ENCODE measurements at places on chromosomes 4 and X.

GRCh38 chr4:10403633-10404445 is 53.4 kb downstream of the ZNF518B start:
- DNase-seq, result no peak

DNA sequence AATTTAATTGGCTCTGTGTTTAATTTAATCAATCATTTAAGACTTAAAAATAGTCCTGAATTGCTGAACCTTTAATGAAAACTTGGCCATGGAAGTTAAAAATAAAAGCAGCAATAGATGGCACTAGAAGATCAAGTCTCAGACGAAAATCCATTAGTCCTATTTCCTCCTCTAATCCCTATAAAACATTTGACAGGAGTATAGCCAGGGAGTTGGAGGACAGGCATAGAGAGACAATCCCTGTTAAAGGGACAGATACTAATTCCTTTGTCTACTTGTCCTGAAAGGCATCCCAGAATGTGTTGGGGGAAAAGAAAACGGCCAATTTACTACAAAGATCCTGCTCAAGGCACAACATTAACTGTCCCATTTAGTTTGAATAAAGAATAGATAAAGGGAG is 276.3 kb upstream of the TACR3 start:
- no peak for DNase-seq

DNA sequence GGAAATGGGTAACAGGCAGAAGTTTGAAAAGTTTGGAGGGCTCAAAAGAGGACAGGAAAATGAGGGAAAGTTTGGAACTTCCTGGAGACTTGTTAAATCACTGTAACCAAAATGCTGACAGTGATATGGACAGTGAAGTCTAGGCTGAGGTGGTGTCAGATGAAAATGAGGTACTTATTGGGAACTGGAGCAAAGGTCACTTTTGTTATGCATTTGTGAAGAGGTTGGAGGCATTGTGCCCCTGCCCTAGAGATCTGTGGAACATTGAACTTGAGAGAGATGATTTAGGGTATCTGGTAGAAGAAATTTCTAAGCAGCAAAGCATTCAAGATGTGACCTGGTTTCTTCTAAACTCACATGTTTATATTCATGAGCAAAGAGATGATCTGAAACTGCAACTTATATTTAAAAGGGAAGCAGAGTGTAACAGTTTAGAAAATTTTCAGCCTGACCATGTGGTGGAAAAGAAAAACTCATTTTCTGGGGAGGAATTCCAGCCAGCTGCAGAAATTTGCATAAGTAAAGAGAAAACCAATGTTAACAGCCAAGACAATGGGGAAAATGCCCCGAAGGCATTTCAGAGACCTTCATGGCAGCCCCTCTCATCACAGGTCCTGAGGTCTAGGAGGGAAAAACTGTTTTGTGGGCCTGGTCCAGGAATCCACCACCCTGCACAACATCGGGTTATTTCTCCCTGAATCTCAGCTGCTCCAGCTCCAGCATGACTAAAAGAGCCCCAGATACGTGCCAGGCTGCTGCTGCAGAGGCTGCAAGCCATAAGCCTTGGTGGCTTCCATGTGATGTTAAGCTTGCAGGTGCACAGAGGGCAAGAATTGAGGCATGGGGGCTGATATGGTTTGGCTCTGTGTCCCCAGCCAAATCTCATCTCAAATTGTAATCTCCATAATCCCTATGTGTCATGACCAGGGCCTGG is 632.5 kb upstream of the GNPDA2 start:
- DNase-seq, result no peak

- peak; percentile 51 for DNase-seq
Measured at GRCh38 chrX:154748712-154749339, 2.1 kb downstream of the GAB3 start.

- DNase-seq, result no peak
Measured at GRCh38 chr4:140652601-140653000, 83.8 kb upstream of the UCP1 start.

DNA sequence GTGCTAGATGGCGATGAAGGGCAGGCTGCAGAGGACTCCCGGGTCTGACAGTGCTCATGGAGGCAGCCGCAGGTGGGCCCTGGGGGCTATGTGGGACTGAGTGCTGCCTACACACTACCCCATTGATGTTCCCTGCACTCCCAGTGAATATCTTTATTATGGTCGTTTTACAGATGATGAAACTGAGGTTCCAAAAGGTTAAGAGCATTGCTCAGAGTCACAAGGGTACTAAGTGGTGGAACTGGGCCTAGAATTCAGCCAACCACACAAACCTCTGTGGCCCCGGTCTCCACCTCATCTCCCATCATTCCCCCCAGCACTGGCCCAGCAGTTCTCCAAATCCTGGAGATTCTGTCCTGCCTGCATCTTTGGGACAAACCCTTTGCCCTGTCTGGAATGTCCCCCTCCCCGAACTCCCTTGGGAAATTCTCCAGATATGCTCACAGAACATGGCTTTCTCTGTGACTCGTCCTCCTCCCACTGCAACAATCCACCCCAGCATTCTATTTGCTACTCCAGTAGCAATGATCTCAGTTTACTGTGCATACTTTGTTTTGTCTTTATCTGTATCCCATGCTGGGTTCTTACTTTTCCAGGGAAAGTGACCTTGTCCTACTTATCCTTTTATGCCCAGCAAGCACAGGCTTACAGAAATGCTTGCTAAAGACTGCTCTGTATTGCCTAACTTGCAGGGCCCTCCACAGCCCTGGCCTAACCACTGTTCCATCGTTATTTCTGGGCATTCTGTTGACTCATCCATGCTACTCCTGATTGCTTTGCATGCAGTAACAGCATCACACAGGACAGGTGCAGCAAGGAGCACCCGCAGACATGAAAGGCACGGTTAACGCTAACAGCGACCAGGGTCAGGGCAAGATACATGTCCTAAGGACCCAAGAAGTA is 14.0 kb downstream of the PNMA6F start:
- no peak for DNase-seq

- no peak for DNase-seq
Measured at GRCh38 chr4:61782133-61782532, 582.0 kb downstream of the ADGRL3 start.

DNA sequence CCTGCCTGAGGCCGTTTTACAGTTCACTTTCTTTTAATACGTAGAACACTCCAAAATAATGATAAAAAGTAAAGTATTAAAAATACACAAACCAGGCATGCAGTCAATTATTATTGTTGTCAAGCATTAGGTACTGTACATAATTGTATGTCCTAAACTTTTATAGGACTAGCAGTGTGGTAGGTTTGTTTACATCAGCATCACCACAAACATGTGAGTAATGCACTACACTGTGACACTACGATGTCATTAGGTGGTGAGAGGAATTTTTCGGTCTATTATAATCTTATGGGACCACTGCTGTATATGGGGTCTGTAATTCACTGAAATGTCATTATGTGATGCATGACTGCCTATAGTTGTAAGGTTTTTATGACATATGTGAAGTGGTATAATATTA is 149.5 kb upstream of the SH3RF1 start:
- DNase-seq, result no peak

DNA sequence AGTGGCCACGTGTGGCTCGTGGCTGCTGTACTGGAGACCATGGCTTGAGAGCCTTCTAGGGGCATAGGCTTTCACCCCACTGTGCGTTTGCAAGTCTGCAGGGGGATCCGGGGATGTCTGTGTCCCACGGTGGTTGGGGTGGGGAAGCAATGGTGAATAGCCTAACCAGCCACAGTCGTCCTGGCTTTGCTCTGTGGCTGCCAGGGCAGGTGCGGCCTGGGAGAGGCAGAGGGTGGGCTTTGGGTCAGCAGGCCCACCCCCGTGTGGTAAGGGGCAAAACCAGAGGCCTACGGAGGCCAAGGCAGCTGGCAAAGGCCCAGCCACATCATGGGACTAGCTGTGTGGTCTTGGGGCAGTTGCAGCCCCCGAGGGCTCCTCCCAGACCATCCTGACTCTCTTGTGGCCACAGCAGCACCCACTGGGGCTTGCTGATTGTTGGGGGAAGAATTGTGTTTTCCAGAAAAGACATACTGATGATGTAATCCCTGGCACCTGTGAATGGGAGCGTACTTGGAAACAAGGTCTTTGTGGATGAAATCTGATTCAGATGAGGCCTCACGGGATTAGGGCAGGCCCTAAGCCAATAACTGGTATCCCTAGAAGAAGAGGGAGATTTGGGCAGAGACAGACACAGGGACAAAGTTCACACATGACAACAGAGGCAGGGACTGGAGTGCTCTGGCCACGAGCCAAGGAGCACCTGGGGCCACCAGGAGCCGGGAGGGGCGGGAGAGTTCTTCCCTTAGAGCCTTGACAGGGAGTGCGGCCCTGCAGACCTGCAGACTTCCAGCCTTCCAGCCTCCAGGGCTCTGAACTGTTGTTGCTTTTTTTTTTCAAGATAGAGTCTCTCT is 2.9 kb downstream of the CPZ start:
- no peak for DNase-seq

DNA sequence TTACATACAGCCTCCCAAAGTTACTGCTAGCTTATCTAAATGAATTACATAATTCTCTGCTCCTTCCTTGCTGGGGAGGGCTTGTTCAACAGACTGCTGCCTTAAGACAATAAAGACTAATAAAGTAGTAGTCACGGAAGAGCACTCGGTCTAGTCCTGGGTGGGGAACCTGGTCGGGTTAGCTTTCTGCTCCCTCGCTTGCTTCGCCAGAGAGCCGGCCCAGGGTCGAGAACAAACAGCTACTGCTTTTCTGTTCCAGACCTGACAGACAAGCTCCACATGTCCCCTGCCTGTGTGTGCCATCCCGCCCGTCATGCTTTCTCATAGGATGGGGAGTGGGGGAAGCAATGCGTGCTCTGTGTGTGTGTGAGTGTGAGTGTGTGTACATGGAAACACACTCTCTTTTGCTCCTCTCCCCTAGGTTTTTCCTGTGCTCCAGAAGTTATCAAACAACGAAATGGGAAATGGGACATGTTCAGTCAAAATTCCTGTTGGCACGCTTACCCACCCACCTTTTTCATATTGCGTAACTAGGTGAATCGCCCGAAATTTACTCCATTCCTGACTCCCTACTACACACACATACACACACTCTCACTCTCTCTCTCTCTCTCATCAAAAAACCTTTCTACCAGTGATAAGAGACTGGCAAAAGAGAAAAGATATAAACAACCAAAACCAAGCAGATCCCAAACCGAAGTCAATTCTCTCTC is 1.3 kb downstream of the NPY1R start:
- peak; percentile 43 for DNase-seq

DNA sequence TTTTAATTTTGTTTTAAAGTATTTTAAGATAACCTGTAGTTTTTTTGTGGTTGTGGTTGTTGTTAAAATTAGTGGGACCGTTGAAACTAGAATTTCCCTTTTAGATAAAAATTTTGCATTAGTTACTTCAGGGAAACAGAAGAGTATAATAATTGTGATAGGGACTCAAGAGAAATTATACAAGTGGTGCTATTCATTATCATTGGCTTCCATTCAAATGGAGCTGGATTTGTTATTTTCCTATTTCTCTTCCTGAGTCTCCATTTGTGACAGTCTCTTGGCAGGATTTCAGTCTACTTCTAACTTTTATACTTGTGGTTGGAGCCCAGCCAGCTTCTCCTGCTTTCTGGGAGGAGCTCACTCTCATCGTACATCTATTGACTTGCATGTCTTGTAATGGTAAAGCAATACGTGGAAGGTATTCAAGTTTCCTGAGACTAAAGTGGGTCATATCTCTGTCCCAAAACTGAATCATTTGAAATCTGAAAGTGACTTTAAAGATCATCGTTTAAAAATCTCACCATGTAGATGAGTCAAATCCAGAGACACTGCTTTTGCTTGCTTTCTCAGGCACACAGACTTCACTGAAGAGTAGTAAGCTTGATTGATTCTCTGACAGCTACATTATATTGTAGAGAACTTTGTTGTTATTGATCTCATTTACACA is 155.8 kb downstream of the RPA4 start:
- DNase-seq, result no peak

- no peak for DNase-seq
Measured at GRCh38 chr4:80208610-80209339, 11.5 kb downstream of the PRDM8 start.

DNA sequence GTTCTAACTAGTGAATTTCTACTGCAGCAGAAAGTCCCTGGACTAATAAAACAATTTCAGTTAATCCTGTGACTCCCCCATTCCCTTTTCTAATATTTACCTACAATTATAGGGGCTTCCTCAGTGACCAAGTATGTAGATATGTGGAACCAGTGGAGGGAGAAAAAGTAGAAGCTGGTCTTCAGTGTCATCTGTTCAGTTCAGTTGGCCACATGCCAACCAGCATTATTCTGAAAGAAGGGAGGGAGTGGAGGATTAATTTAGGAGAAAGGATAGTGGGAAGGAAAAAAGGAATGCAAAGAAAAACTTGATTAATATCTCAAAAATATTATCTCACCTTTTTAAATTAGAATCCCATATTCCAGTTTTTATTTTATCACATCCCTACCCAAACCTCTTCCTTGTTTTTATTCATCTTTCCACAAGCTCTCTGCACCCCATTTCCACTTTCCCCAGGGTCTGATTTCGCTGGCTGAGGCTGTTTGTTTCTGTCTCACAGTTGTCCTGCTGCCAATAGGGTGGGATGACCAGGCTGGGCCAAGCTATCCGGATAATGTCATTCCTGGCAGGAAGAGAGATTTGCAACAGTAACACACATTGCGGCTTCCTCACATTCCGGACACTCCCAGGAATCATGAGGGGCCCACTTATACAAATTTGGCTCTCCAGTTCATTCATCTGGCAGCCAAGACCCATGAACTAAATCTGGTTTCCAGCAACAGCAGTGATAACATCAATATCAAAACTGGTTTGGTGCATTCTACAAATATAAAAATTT is 24.6 kb upstream of the ANTXR2 start:
- DNase-seq, result peak; percentile 76

GRCh38 chr4:107115185-107115847 is 79.2 kb upstream of the DKK2 start:
- DNase-seq, result no peak

- no peak for DNase-seq
Measured at GRCh38 chr4:25457053-25457715, 80.1 kb downstream of the ANAPC4 start.

GRCh38 chrX:124194199-124194598 is 138.3 kb upstream of the TEX13D start:
- DNase-seq, result peak; percentile 58

DNA sequence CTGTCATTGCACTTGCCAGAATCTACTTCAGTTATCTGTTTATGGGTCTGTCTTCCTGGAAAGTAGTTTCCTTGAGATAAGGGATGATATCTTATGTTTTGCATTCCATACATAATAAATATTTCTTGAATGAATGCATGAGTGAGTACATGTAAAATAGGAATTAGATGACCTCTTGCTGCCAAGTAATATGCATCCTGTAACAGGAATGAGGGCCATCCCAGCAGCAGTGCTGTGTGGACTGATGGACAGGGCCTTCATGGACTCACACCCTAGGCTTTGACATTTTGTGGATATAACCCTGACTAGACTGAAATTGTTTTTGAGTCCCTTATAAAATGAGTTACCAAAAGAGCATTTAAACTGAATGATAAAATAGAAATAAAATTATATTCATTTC is 77.2 kb upstream of the NEIL3 start:
- no peak for DNase-seq
